Stimulated activated CD8-positive, alpha-beta memory T cell treated with anti-CD3 and anti-CD28 coated beads, Interleukin-7, amount 100 ng/mL, for 1 hour (primary cell): ENCODE measurements at places on chromosomes 3 and 15.

DNA sequence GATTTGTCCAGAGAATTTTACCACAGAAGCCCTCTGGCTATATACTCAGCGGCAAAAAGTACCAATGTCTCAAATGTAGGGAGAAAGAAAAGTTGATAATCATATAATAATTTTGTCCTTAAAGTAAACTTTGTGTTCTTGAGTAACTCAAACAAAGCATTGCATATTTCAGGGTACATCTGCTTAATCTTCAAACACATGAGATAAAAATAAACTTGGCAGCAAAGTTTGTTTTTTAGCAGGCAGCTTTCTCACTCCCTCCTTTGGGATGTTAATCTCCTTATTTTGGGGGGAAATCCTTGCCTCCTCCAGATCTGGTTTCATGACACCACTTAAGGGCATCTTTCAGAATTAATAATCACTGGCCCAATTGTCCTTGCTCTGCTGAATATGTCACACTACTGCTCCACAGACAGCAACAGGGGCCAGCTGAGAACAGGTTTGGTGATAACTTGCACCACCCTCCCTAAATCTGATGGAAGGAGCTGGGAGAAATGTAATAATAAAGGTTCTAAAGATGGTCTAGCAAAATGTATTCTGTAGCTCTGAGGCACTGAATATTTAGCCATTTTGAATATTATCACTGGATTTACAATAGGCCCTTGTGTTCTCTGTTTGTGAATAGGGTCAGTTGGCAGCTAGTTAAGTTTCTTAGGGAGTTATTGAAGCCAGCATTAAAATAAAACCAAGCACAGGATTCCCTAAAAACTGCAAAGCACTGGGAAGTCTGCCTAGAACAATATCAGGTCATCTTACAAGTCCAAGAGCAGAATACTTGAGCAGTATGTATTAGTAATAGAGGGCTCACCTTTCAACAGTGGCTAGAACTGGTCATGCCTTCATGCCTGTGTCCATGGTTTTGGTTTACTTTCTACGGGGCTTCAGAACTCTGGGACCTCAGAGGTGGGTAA, 79.2 kb downstream of the EFL1 start:
- no peak for DNase-seq

- no peak for DNase-seq
These were observed 3.6 kb upstream of the PRRT3 start for GRCh38 chr3:9955611-9956352.

- peak; percentile 25 for DNase-seq
These were observed 4.6 kb upstream of the SIN3A start for GRCh38 chr15:75455982-75456531.

DNA sequence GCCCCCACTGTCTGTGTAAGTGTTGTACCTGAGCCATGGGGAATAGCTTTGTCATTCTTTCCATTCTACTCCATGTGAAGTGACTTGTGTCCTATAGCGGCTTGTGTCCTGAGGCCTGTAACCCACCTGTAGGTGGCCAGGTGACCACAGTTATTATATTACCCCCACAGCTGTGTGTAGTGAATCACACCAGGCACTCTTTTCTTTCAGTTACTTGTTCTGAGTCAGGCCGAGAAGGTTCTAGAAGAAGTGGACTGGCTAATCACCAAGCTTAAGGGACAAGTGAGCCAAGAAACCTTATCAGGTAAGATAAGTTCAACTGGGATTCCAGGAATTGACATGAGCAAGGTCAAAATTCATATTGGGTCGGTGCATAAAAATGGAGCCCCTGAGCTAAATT, 29.2 kb downstream of the POLG start:
- no peak for DNase-seq

DNA sequence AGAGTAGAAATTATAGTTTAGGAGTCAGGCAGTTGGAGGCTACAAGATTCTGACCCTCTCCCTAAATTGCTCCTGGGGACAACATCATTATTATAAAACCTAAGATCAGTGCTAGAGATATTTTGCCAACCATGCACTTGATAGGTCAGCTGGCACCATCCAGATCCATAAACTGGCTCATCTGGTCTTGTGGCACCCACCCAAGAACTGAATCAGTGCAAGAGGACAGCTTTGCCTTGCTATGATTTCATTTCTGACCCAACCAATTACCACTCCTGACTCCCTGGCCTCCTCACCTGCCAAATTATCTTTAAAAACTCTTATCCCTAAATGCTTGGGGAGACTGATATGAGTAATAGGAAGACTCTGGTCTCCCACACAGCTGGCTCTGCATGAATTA, 461.1 kb upstream of the TGFBR2 start:
- DNase-seq, result no peak
